H54 (cell line): ENCODE measurements at places on chromosomes 3 and 15.

GRCh38 chr3:127822682-127823425 lies 539 bp upstream of the MGLL start:
- DNase-seq = no peak

- no peak for DNase-seq
Observed at GRCh38 chr3:19248143-19248542, 99.8 kb downstream of the KCNH8 start.

GRCh38 chr15:59280855-59281254 lies 74.2 kb downstream of the LDHAL6B start:
- no peak for DNase-seq

- DNase-seq = no peak
Observed at GRCh38 chr3:182622241-182622545, 171.1 kb upstream of the ATP11B start.

DNA sequence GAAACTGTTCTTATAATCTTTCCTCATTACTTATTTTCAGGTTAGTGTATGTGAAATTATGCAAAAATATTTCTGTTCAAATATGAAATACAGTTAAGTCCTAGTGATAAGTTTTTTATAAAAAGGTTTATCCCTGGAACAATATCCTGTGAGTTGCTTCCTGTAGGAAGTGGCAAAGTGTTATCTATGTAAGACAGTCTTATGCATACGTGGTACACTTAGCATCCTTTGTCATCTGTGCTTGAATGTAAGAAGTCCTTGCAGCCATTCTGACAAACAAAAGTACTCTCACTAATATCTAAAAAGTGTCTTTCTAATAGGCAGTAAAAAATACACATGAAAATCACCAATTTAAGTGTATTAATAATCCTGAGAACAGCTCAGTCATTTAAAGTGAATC lies 372.5 kb upstream of the BCHE start:
- DNase-seq = no peak

DNA sequence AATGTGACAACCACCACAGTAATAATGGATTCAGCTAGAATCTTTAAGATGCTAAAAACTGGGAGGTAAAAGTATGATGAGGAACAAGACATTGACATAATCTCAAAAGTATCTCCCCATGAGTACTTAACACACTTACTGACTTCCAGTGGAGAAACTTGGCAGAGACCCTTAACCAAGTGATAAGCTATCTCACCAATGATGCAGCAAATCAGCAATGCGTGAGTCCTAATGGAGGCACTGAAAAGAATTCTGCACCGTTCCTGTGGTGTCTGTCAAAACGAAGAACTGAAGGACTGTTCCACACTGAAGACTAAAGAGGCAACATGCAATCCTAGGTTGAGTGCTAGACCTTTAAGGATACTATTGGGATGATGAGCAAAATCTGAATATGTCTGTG lies 67.9 kb upstream of the OCA2 start:
- no peak for DNase-seq

DNA sequence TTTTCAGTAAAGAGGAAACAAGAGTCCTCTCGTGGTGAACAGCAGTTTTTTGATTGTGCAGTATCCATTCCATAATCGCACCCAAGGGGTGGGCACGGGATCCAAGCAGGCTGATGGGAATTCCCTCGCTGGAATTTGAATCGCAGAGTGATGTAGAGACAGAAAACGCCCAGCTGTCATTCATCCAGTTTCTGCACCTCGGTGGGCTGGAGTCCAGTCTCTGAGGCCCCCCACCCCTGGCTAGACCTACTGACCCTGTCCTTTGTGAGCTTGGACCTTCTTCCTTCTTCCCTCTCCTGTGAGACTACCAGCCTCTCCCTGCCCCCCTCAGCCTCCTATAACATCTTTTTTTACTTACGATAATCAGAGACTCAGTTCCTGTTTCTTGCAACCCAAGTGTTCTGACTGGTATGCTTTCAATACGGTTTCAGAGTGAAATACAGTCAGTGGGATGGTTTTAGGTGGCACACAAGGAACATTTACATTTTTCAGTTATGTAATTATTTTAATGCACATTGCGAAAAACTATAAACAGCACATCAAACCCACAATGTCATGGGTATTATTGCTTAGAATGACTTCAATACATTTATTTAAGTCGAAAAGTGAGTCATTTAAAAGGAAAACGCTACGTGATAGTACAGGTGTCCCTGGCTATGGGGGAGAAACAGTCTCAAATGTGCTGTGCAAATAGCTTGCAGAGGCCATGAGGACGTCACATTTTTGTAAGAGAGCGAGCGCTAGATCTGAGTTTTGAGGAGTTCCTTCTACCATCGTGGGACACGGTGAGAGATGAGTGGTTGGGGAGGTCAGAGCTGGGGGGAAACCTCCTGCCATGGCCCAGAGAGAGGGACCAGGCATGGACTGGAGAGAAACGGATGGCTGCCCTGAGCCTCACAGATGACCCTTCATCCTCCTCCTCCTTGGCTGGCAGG lies 37.5 kb upstream of the CHST2 start:
- DNase-seq = no peak

DNA sequence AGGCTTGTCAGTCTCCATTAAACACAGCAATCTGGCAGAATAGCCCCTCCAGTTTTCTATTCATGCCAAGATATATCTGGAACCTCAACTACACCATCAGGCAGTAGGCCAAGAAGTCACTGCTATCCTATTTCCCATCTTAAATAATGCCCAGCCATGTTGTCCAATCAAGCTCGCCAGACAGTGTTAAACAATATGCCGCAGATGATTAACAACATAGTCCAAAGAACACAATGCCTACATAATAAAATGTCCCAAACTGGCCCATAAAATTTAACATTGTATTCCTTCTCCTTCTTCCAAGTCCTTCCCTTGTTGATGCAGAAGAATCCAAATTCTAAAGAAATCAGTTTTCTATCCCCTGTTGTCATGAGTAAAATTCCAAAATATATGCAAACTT lies 427.4 kb upstream of the PPP2R3A start:
- DNase-seq = no peak

DNA sequence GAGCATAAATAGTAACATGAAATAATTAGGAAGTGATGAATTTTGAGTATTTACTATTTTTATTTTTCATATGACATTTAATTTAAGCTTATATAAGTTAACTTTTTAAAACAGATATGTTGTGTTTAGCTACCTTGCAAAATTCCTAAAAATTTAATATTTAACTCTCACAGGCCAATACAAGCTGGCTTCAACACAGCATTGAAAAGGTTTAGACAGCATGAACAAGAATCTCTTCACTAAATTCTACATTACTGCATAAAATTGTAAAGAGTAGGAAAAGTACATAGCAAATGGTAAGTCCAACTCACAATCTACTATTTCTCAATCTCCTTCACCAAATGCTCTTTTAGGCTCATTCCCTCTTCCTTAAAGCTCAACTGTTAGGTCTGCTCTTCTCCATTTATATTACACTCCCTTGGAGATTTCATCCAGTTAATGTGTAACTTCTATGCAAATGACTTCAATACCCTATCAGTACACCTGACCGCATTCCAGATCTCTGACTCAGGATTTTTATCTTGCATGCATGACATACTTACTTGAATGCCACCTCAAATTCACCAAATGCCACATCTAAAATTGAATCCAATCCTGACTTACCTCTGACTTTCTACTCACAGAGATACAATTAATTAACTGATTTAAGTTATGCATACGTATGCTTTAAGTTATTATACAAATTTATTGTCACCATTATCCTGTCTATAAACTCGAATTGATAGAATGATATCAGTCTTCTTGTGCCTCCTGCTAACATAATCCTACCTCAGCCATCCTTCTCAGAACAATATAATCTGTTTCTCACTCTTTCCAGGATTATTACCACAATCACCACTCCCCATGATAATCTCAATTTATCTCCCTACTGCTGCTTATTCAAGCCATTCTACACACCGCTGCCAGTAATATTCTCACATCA lies 127.0 kb downstream of the STAG1 start:
- DNase-seq = no peak

GRCh38 chr3:122246199-122246598 lies 62.7 kb downstream of the CASR start:
- no peak for DNase-seq

GRCh38 chr15:84863565-84864443 lies 20.7 kb upstream of the SLC28A1 start:
- no peak for DNase-seq

- no peak for DNase-seq
Observed at GRCh38 chr3:135739779-135740178, 225.7 kb upstream of the PPP2R3A start.

DNA sequence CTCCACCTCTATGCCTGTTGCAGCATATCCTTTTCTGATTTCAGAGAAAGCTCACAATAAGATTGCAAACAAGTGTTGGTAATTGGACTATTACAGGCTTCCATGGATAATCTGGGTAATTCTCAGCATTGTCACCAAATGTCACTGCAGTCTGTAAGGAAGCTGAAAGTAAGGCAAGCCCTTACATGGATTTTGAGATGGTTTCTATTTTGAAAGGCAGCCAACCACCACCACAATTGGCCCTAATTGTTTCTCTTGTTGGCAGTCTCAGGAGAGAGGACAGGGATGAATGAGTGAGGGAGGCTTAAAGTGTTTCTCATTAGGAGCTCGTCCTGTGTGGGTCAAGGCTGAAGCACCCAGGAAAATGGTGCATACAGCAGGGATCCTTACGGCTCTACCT lies 879.9 kb downstream of the TUSC7 start:
- no peak for DNase-seq

- DNase-seq = no peak
Observed at GRCh38 chr3:170542704-170543103, 43.2 kb downstream of the SLC7A14 start.

DNA sequence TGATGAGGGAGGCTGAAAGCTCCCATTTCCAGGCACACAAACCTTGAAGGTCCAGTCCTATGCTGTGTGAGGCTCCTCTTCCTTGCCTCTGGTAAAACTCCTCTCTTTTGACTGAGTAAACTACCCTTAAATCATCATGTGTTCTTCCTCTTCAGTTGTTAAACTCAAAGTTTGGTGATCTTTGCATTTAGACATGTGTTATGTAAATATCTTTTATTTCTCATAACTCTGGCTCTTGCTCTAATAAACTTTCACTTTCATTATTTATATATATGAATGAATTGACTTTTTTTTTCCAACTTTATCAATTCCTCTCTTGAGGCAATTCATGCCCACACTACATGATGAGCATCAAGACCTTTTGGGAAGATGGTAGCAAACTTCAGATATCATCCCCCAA lies 26.6 kb downstream of the SUCNR1 start:
- no peak for DNase-seq

GRCh38 chr3:52176951-52177700 lies 20.8 kb upstream of the ALAS1 start:
- DNase-seq = no peak
